ENCODE measurements at places on chromosomes 7 and 10. TPM values are rescaled to one million over a fixed set of nuclear protein-coding genes. Genes with fewer than 3 reads are reported as not detected.

C10orf53 gene
- not detected for total RNA-seq

DNA sequence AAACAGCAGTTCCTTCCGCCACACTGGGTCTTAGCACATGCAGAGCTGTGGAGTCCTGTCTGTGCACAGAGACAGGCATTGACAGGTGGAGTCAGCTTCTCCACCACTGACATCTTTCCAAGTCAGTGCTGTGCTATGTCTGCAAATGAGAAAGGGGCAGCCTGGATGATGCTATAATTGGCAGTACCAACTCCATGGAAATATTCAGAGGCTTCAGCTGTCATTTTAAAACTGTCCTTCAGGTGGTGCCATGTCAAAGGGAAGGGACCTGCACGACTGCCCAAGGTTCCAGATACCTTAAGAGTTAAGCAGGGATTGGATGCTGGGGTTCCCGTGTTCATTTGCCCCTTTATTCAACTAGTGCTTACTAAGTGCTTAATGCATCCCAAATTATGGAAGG, 258.0 kb upstream of the PRKCQ start:
- no peaks in the 10 kb centered on the region for H3K4me1 ChIP-seq
- no peak overlapping the region for H3K4me3 ChIP-seq
- no peak overlapping the region for H3K27ac ChIP-seq
- H3K27me3 ChIP-seq: peaks cover 2% of the 10 kb centered on the region

DNA sequence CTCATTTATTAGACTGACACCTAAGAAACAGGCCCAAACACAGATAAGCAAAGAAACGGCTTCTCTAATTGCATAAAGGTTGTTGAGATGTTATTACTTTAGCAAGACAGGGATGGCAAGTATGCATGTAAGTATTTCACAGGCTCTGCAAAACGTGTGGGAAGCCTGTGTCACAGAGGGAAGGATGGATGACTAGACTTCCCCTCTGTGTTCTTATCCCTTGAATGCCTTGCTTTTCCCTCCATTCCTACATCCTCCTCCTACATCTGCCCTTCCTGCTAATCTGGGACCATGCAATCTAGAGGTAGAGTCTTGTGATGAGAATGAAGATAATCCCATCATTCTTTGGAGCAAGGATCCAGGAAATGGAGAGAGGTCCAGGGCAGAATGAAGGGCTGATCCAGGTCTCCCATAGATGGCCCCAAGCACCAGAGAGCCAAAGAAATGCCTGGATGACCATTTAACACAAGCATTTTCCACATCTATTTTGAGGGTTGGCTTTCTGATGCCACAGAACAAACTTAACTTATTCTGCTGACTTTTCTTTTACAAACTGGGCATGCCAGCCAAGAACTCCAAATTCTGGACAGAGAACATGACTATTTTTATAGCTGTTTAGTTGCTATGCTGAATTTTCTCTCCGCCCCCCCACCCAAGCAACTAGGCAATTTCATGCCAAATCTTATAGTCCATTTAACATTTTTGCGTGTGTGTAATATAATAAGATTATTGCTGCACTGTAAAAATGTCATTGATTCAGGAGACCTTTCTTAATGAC, 48.1 kb downstream of the NRP1 start:
- no peaks in the 10 kb centered on the region for H3K27me3 ChIP-seq
- DNase-seq: no peak
- H3K4me1 ChIP-seq: no peaks in the 10 kb centered on the region
- no peak overlapping the region for H3K4me3 ChIP-seq

- H3K27me3 ChIP-seq: no peaks in the 10 kb centered on the region
- DNase-seq: no peak
- H3K4me3 ChIP-seq: no peak overlapping the region
Measured at GRCh38 chr7:44098092-44099068, 5.8 kb upstream of the AEBP1 start.

PIP4K2A gene
- 110 TPM for total RNA-seq

- H3K4me1 ChIP-seq: peaks cover 63% of the 10 kb centered on the region
- DNase-seq: peak; percentile 95
- peak overlapping the region; percentile 71 for H3K27ac ChIP-seq
Measured at GRCh38 chr10:124717911-124718741, 26.1 kb downstream of the FAM53B start.

DNA sequence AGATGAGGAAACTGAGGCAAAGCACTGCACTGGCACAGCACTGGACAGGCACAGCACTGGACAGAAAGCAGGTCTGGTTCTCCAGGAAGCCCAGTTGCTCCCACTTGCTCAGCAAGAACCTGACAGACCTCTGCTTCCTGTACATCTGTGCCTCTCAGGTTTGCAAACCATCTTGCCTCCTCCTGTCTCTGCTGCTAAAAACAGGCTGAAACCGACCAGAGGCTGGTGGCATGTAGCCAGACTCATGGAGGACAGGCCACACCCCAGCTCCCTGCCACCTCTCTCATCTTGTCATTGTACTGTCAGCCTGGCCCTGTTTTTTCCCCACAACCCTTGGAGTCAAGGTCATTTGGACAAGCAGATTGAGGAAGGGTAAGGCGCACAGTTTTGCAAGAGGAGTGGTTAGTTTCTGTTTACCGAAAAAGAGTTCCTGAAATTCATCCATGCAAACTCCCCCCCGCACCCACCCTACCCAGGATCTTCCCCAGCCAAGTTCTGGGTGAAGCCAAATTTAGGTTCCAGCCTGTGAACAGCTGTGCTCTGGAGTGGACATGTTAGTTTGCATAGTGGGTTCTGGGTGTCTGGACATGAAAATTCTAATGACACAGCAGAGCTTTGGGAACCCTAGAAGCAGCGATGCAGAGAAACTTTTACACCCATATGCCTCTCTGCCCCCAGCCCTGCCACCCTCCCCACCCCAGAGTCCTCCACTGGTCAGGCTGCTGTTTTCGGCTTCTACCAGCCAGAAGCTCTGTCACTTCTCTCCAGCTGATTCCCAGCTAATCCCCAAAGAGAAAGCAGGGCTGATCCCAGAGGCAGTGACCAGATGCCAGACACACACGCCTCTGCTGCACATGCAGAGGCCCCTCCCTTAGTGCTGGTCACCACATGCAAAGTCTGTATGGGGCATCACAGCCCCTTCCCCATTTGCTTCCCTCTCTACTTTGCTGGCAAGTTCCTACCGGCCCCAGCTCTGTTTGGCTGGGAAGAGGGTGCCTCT, 8.5 kb upstream of the C10orf105 start:
- peaks cover 48% of the 10 kb centered on the region for H3K4me1 ChIP-seq
- no peaks in the 10 kb centered on the region for H3K27me3 ChIP-seq
- H3K27ac ChIP-seq: peak overlapping the region; percentile 81
- DNase-seq: peak; percentile 90
- no peaks in the 10 kb centered on the region for H3K36me3 ChIP-seq

ACHE gene
- total RNA-seq: 5.1 TPM

PALD1 gene
- 20.9 TPM for total RNA-seq

DNA sequence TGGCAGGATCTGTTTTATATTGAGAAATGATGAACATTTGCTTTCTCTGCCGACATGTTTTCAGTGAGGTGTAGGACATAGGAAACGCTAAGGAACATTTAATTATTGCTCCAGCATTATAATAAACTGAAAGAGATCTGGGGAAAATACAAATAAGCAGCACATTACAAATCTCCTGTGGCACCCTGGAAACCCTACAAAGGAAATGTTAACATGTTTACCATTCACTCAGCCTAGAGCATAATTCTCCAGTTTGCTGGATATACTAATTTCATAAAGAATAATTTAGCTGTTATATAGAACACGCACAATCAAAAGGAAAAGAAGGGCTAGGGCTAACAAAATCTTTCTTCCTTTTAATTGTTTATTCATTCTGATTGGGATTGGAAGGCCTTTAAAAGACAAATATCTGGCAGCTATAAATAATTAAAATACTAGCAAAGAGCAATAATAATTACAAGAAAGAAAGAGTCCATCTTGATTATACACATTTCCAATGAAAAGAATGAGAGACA, 299.4 kb downstream of the CRPPA start:
- no peak overlapping the region for H3K27ac ChIP-seq
- DNase-seq: no peak
- no peaks in the 10 kb centered on the region for H3K4me1 ChIP-seq
- no peak overlapping the region for H3K4me3 ChIP-seq
- no peaks in the 10 kb centered on the region for H3K27me3 ChIP-seq

- no peaks in the 10 kb centered on the region for H3K27me3 ChIP-seq
Measured at GRCh38 chr7:24192053-24192452, 91.9 kb upstream of the NPY start.

GRCh38 chr7:119572541-119572940, 700.4 kb upstream of the KCND2 start:
- H3K27ac ChIP-seq: no peak overlapping the region
- H3K27me3 ChIP-seq: no peaks in the 10 kb centered on the region
- DNase-seq: no peak
- no peaks in the 10 kb centered on the region for H3K4me1 ChIP-seq
- H3K4me3 ChIP-seq: no peak overlapping the region

- H3K36me3 ChIP-seq: no peaks in the 10 kb centered on the region
- no peak overlapping the region for H3K4me3 ChIP-seq
- H3K27ac ChIP-seq: no peak overlapping the region
- DNase-seq: no peak
- no peaks in the 10 kb centered on the region for H3K4me1 ChIP-seq
Measured at GRCh38 chr7:1452205-1452604, 7.1 kb downstream of the MICALL2 start.

GRCh38 chr7:20642166-20642565, 26.7 kb downstream of the ABCB5 start:
- no peak overlapping the region for H3K27ac ChIP-seq
- no peaks in the 10 kb centered on the region for H3K4me1 ChIP-seq
- DNase-seq: no peak

CPA1 gene
- total RNA-seq: 8.0 TPM

DNA sequence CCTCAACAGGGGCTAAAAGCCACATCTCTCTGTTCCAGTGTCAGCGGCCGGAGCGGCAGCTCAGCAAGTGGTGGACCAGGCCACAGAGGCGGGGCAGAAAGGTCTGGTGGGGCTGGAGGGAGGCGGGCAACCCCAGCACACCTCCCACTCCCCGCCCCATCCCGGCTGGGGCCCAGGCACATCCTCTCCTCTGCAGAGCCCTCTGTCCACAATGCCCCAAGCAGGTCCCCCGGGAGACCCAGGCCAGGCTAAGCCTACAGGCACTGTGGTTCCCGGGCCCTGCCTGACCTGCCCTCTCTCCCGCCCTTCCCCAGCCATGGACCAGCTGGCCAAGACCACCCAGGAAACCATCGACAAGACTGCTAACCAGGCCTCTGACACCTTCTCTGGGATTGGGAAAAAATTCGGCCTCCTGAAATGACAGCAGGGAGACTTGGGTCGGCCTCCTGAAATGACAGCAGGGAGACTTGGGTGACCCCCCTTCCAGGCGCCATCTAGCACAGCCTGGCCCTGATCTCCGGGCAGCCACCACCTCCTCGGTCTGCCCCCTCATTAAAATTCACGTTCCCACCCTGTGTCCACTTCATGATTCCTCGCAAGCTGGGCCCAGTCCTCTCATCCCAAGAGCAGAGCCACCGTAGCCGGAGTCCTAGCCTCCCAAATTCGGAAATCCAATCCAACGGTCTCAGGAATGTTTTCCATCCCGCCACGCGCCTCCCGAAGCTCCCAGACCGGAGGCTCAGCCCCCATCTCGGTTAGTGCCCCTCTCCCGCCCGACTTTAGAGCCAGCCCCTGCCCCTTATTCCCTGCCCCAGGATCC, 2.1 kb downstream of the ADIRF start:
- peak overlapping the region; percentile 38 for H3K27ac ChIP-seq
- H3K36me3 ChIP-seq: no peaks in the 10 kb centered on the region
- peaks cover 43% of the 10 kb centered on the region for H3K4me1 ChIP-seq

GRCh38 chr10:73771722-73772280, 10.0 kb upstream of the CHCHD1 start:
- peaks cover 14% of the 10 kb centered on the region for H3K36me3 ChIP-seq
- H3K4me3 ChIP-seq: peak overlapping the region; percentile 94
- peak overlapping the region; percentile 83 for H3K27ac ChIP-seq
- H3K4me1 ChIP-seq: peaks cover 5% of the 10 kb centered on the region
- H3K27me3 ChIP-seq: no peaks in the 10 kb centered on the region

SUGCT gene
- 0.51 TPM for total RNA-seq

NRP1 gene
- total RNA-seq: 0.77 TPM

ACTR3C gene
- total RNA-seq: 3.5 TPM

RHBDD2 gene
- total RNA-seq: 22.6 TPM

TMEM196 gene
- not detected for total RNA-seq

DNA sequence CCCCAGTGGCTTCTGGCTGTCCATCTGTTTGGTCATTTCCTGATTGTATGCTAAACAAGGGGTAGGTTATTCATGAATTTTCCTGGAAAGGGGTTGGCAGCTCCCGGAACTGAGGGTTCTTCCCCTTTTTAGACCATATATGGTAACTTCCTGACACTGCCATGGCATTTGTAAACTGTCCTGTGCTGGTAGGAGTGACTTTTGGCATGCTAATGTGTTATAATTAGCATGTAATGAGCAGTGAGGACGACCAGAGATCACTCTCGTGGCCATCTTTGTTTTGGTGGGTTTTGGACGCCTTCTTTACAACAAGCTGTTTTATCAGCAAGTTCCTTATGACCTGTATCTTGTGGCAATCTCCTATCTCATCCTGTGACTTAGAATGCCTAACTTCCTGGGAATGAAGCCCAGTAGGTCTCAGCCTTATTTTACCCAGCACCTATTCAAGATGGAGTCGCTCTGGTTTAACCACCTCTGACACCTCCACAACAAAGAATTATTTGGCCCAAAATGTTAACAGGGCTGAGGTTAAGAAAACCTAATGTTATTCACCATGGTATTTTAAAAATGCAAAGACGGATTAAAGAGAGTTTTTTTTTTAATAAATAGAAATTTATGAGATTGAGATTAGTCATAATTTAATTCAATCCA, 2.4 kb upstream of the PTN start:
- H3K27me3 ChIP-seq: no peaks in the 10 kb centered on the region
- no peaks in the 10 kb centered on the region for H3K36me3 ChIP-seq
- DNase-seq: no peak

ING3 gene
- 15.2 TPM for total RNA-seq

- H3K27ac ChIP-seq: no peak overlapping the region
- H3K4me3 ChIP-seq: no peak overlapping the region
- DNase-seq: no peak
Measured at GRCh38 chr10:124590216-124591122, 128.8 kb downstream of the LHPP start.

CASD1 gene
- 11.8 TPM for total RNA-seq

ITPRID1 gene
- not detected for total RNA-seq

DNA sequence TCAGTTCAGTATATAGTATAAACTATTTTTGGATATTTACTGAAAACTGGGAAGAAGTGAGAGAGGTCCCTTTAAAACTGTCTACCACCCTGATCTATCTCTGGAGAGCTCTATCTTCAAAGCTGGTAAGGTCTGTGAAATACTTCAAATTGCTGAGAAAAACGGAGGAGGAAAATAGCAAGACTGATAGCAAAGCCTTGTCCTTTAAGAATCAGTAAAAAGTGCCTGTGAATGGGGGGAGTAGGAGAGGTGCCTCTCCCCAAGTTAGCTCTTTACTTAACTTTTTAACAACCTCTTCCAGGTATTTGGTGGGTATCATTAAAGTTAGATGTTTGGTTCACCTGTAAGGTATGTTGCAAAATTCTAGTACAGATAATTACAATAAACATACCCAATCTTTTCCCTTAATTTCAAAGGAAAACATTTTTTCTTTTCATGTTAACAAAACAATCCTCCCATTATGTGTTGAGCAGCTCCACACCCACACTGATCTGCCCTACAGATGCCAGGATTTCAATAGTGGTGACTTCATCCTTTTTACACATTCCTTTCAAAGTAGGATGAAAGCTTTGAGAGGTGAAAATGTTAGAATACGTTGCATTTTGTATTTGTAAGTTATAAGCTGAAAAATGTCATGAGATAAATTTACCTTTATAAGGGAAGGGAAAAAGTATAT, 149.2 kb downstream of the CRPPA start:
- no peaks in the 10 kb centered on the region for H3K36me3 ChIP-seq
- no peak overlapping the region for H3K4me3 ChIP-seq
- H3K4me1 ChIP-seq: no peaks in the 10 kb centered on the region
- no peak for DNase-seq
- H3K27ac ChIP-seq: no peak overlapping the region

EN2 gene
- total RNA-seq: not detected

SLC16A9 gene
- 4.8 TPM for total RNA-seq
